Naive thymus-derived CD4-positive, alpha-beta T cell (primary cell): ENCODE measurements at places on chromosomes 7 and 10.

DNA sequence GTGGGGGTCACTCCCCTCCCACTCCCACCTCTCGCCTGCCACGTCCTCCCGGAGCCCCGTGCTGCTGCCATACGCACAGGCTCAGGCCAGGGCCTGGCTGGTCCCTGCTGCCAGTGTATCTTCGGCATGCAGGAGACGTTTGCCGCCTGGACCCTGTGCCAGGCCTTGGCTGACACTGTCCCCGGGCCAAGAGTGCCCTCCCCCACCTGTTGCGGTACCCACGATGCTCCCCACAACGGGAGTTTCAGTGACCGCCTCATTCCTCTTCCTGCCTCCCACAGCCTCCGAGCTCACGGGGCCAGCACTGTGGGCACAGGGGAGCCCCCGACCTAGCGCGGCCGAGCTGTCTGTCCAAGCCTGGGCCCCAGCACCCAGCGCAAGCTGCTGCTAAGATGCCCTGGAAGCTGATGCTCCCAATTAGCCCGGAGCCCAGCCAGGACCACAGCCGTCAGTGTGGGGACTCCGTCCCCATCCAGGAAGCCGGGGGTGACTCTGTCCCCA is 7.4 kb downstream of the TTYH3 start:
- DNase-seq: peak; percentile 5

GRCh38 chr7:493661-494251 is 25.9 kb downstream of the PDGFA start:
- no peak for DNase-seq

DNA sequence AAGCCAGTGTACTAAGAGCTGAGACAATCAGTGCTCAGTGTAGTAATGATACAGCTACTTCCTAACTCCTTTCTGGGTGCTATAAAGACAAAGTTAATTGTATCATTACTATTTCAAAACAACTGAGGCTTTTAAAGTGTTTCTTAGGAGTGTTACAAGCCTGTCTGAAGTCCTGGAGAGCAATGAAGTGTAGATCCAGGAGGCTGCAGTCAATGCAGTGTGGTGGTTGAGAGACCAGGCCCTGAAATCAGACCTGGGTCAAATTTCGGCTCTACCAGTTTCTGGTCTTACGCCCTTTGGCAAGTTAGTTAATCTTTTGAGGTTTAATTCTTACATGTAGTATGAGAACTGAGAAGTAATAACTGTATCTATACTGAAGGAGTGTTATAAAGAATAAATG is 387.0 kb downstream of the SDK1 start:
- no peak for DNase-seq

DNA sequence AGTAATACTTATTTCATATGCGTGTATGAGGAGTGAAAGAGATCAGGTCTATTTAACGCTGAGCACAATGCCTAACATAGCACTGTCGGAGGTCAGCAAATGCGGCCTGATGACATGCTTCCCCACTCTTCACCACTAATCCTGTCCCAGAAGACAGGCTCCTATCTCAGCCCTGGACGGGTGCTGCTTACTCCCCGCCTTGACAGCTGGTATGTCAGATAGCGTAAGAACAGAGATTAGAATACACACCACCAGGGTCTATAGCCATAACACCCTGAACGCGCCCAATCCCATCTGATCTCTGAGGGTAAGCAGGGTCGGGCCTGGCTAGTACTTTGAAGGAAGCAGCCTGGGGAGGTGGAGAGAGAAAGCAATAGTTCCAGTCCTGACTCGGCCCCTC is 32.3 kb upstream of the TM9SF3 start:
- no peak for DNase-seq

DNA sequence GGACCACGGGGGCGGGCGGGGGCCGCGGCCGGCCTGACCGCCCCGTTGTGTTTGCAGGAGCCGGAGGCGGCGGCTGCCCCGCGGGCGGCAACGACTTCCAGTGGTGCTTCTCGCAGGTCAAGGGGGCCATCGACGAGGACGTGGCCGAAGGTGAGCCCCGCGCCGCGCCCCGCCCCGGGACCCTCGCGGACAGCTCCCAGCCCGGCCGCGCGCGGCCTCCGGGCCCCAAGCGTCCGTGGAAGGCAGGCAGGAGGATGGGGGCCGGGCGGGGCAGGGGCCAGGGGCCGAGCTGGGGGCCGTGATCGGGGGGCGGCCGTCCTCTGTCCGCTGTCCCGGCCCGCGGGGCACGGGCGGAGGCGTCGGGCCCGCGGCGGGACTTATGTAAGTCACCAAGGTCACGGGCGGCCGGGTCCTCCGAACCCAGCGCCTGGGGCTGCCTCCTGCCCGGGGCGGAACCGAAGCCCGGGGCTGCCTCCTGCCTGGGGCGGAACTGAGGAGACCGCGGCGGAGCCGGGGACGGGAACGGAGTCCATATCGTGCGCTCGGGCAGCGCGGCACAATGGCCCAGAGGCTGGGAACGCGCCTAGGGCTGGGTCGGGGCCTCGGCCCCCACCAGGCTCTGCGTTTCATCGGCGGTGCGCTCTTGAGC is 497 bp downstream of the PPP2R2D start:
- DNase-seq: peak; percentile 49

- no peak for DNase-seq
Measured at GRCh38 chr7:16657656-16658279, 11.8 kb downstream of the BZW2 start.

GRCh38 chr10:76036111-76036940 is 604.9 kb downstream of the LRMDA start:
- peak; percentile 21 for DNase-seq

DNA sequence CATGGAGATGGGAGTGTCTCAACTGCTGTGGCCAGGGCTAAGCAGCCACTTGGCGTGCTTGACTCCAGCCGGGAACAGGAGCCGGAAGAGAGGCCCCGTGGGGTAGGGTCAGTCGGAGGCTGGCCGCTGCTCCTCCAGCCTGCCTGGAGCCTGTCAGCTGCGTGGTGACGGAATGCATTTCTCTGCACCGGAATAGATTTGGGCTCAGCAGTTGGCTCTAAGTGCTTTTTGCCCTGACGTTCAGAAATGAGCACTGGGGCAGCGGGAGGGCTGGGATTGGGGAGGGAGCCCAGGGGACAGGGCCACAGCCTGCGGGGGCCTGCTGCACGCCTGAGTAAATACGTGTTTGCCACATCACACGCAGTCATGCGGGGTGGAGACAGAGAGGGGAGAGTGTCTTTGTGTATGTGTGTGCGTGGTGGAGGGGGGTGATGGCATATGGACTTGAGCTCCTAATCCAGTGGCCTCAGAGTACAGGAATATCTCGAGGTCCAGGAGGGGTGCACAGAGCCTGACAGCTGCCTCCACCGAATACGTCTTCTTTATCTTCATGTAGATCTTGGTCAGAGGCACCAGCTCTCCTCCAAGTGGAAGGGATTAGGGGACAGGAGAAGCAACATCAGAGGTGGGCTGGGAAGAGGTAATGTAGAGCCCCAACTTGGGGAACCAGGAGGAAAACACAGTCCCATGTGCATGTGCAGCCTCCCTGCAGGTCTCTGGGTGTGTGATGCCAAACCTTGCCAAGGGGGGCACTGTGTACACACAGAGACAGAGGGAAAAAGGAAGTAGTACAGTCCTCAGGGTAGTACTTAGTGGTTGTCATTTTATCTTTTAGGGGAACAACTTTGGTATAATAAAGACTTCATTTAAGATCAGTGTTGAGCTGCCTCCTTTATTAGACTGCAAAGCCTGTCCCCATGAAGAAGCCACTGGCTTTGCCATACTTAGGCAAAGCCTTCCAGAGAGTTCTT is 151.4 kb downstream of the CDH23 start:
- no peak for DNase-seq

GRCh38 chr7:6917258-6917657 is 91.2 kb upstream of the CCZ1B start:
- DNase-seq: no peak

DNA sequence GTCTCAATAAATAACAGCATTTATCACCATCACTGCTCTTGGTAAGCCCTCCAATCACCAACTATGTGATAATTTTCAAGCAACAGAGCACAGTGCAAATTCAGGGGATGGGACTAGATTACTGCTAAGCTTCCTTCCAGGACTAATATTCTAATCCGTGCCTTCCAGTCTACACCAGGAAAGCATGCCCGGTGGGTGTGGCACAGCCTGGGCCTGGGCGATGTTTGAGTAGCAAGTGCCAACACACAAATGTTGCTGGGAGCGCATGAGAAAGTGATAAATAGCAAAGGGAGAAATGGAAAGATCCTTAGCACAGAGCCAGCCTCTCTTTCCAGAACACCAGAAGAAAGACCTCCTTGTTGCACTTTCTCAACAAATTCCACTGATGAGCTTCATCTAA is 13.5 kb upstream of the TM9SF3 start:
- no peak for DNase-seq

DNA sequence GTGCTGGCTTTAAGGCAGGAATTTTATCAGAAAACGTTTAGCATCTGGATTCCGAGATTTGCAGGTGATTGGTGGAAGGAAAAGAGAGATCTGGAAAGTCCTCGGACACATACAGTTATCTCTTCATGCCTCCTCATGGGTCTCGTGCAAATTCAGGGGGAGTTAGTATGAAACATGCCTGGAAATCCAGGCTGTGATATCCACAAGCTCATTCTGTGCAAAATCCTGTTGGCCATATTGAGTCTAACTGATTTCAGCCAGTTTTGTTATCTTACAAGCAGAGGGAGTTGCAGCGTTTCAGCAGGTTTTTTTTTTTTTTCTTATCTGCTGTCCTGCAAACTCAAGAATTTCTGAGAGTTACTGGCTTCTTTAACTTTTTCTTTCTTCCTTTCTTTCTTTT is 411.5 kb downstream of the GALNT17 start:
- DNase-seq: no peak

DNA sequence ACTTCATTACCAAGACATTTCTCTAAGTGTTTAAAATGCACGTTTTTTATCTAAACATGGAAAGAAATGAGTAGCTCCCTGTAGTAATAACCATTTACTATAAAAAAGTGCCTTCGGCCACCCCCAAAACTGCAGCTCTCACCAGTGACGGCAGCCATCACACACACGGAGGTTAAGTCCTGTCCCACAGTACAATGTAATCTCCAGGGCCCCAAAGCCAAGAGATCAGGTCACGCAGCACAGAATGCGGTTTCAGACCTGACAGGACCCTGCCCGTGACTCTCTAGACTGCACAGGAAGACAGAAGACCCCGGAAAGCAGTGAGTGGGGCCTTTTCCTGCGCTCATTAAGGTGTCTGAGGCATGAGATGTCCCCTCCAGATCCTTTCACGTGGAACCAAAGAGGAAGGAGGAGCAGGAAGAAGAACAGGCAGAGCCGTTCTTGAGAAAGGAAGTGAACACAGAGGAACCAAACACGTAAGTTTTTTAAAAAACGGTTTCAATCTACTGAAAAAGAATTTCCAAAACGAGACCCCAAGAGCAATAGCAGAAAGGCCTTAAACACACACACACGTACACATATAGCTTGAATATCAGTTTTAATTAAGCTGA is 125.7 kb downstream of the ZMYND11 start:
- DNase-seq: no peak

DNA sequence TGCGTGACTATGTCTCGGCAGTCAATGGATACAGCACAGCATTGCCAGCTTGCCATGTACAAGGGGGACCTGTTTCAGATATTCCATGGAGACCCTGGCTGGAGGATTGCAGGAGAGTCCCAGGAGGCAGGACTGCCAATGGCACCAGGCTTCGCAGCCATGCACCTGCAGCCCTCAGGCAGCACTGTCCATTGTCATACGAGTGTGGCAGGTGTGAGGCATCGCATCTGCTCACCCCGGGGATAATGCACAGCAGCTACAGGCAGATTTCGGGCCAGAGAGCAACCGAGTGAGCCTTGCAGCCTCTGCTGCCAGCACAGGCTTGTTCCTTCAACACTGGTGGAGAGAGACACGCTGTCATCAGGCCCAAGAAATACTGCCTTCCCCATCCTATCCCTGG is 415.1 kb downstream of the PAXIP1 start:
- no peak for DNase-seq

DNA sequence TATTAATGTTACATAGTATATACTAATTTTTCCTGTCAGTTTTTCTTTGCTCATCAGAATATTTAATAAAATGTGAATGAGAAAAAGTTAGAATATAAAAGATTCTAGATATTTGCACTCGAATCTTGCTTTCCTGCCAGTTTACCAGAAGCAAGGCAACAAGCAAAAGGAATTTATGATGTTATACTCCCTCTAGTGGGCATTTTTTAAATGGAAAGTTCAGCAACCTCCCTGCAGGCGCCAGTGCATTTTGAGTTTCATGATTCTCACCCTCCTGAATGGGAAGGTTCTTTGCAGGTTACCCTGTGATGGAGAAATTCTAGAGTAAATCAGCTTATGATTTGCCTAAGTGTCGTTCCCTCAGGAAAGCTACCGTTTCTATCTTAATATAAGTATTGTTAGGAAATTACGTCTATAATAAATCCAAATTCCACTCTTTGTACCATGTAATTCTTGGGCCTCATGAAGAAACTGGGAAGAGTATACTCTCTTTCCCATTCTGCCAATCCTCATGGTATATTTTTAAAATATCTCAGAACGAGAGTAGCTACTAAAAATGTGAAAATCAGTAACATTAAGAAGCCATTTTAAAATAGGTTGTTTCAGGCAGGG is 350.0 kb downstream of the CRPPA start:
- DNase-seq: no peak

DNA sequence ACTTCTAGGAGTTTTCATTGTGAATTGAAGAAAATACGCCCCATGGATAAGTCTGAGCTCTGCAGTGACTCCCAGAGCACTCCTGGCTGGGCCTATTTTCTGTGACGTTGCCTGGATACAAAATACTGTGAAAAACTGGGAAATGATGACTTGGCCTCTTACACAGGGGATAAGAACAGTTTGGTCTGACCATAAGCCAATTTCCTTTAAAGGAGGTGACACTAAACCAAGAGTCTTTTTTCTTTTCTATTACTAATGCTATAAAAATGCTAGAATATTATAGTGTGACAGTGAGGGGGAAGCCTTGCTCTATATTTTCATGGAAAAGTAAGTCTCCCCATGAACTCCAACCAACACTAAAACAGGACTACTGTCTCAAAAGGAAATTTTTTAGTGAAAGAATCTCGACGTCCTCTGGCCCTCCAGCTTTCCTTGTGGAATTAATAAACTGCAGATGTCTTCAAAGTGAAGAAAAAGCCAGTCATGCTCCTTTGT is 45.5 kb downstream of the MYOF start:
- DNase-seq: no peak

GRCh38 chr7:135925210-135925609 is 51.9 kb downstream of the MTPN start:
- DNase-seq: no peak

- no peak for DNase-seq
Measured at GRCh38 chr10:113997428-113997827, 46.2 kb upstream of the ADRB1 start.

GRCh38 chr7:47951374-47951773 is 3.1 kb upstream of the PKD1L1 start:
- no peak for DNase-seq

GRCh38 chr7:24475166-24475961 is 97.9 kb upstream of the PALS2 start:
- DNase-seq: no peak

GRCh38 chr7:135248546-135248945 is 14.9 kb downstream of the STRA8 start:
- DNase-seq: no peak

- no peak for DNase-seq
Measured at GRCh38 chr10:44725404-44725803, 185.7 kb upstream of the TMEM72 start.

GRCh38 chr7:14400271-14400670 is 410.8 kb upstream of the ETV1 start:
- DNase-seq: no peak
